Adrenal gland (tissue), 19 donors: ENCODE measurements at places on chromosomes 16 and 17.

GRCh38 chr16:47847220-47847970, 308.4 kb downstream of the ABCC12 start:
- no peak for DNase-seq

- no peak for DNase-seq
These were observed 45.1 kb downstream of the FZD2 start for GRCh38 chr17:44602390-44602789.

GRCh38 chr17:63573634-63574033, 23.4 kb downstream of the DCAF7 start:
- DNase-seq: no peak

DNA sequence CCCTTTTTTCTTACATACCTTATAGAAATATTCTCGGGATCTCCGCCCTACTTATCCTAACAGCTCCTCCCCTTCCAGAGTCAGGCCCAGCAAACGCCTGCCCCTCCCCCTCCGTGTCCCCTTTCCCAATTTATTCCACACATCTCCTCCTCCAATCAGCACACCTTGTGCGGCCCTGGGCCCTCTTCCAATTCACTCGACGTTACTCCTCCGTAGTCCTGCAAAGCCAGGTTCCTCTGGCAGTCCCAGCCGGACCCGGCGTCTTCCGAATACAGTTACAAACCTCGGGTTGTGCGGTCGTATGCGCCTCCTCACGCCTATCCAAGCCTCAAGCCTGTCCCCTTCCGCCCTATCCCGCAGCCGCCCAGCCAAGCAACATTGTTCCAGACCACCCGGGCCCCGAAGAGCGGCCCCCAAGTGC, 677 bp downstream of the CBX1 start:
- DNase-seq: peak; percentile 53

DNA sequence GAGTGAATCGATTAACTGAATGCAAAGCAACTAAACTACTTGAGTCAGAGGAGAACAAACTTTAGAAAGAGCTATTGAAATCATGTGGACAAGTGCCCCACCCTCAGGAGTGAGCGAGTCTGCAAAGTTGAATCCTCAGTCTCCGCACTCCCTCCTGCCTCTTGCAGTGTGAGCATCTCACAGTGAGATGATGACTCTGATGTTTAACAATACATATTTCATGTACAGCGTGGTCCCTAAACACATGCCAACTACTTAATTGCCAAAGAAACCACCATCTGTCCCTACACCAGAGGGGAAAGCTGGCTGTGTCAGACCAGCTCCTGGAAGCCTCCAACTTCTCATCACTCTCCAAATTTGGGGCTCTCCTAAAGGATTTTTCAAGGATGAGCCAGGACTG, 31.2 kb downstream of the PIMREG start:
- no peak for DNase-seq

- DNase-seq: no peak
These were observed 604.0 kb upstream of the KIF2B start for GRCh38 chr17:53218723-53219122.

DNA sequence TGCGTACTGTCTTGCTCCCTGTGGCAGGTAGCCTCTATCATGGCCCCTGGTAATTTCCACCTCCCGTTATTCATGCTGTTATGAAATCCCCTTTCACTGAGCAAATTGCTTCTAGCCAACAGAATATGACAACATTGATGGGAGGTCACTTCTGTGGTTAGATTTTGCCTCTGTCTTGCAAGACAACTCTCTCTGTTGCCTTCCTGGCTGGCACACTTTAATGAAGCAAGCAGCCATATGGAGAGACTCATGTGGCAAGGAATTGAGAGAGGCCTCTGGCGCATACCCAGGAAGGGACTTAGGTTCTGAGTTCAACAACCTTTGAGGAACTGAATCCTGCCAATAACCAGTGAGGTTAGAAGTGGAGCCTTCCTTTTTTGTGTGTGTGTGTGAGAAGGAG, 51.8 kb upstream of the GPRC5B start:
- DNase-seq: no peak

GRCh38 chr16:48910214-48910613, 300.2 kb upstream of the N4BP1 start:
- DNase-seq: no peak

DNA sequence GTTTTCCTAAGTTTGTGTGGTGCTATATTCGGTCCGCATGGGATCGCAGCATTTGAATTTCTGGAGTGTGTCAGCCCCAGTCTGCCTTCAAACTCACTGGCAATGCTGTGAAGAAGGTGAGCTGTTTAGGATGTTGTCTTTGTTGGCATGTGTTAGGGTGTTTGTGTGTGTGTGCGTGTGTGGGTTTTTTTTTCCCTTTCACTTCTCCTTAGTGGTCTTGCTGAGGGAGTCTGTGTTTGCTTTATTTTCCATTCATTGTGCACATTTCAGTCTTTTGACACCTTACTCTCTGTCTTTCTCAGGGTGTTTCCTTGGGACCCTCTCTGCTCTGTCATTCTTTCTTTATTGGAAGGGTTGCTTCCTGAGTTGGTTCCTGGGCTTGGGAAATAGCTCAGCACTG, 27.7 kb upstream of the RBFOX1 start:
- DNase-seq: no peak

- no peak for DNase-seq
These were observed 67.0 kb upstream of the NLRP1 start for GRCh38 chr17:5651348-5651747.

DNA sequence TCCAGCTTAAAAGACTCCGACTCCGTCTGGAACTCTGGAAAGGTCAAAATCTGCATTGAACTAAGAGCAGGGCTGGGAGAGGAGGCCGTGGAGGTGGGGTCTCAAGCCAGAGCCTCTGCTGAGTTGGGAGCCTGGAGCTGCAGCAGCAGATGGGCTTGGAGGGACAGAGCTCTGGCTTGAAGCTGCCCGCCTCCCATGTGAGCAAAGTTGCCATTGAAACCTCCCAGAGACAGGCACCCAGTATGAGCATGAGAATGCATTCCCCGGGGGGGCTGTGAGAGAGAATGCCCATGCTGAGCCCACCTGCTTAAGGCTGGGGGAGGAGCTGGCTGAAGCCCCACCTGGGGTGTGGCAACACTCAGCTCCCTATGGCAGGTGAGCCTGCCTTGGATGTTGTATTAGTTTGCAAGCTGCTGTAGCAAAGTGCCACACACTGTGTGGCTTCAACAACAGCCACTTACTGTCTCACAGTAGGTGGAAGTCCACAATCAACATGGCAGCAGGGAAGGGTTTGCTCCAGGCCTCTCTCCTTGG, 9.6 kb downstream of the KIF19 start:
- no peak for DNase-seq

DNA sequence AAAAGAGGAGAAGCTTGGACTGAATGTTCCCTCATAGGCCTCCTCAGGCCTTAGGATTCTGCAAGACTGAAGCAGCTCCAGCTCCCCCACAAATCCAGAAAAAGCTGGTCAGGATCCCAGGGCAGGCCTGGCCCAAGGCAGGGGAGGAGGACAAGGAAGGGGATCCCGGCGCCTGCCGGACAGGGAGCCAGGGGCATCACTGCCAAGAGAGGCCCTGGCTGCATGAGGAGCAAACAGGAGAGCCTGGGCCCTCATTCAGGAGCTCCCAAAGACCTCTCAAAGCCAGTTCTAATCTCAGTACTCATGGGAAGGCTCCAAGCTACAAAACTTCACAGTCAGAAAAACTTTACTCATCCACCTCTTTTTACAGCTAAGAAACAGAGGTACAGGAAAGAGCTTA, 67.3 kb downstream of the ZNF423 start:
- DNase-seq: no peak

DNA sequence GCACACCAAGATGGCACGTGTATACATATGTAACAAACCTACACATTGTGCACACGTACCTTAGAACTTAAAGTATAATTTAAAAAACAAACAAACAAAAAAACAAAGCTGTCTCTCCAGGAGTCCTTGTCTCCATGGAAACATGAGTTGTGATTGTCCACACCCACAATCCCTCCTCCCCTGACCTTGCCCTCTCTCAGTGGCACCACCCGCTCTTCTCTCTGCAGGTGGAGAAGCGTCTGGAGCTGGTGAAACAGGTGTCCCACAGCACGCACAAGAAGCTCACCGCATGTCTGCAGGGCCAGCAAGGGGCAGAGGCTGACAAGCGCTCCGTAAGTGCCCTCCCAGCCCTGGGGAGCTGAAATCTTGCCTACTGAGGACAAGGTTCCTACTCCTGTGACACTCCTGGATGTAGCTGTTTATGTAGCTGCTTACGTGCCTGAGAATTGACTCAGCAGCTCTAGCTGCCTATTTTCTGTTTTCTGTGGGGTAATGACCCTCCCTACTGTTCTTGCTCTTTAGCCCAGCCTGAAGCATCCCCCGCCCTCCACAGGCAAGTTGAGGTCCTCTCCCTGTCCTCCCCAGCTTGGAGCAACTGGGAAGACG, 107.0 kb downstream of the ARHGAP44 start:
- no peak for DNase-seq

DNA sequence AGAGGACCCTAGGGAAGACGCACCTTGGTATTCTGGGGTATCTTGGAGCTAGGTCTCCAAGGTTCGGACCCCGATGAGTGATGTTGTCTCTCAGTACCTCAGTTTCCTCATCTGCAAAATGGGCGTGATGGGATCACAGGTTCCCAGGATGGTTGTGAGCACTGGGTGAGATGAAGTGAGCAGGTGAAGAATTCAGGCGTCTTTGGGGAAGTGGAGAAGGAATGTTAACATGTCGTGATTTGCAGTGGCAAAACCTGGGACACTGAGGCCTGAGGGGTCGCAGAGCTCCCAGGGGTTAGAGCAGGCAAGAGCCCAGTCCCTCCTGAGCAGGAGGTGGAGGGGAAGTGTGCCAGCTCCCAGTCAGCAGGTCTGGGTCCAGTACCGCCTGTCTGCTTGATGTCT, 215.1 kb upstream of the GSE1 start:
- DNase-seq: peak; percentile 14

DNA sequence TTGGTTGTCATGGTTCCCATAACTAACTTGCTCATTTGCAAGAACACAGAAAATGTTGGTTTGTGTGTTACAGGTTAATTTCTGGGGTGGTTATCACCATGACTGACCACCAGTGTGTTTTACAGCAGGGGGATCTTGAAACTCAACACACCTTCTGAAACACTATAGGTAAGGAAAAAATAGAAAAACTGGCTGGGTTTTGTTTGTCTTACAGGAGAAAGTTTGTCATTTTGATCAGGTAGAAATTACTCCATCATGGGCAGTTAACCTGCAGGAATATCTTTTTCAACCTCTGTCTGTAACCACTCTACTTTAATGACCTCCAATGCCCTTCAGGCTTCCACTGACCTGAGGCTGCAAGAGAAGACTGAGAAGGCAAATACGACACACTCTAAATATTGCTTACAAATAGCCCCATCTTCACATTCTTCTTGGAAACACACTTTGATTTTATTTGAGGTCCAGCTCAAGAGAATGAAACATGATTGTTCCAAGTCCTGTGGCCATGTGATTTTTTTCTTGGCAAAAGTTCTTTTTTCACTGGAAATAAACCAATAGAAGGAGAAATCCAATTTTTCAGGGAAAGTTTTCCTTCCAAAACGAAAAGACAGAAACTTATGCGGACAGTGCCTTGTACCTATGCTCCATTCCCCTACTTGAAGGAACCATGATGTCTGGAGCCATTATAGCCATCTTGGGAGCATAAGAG, 428.7 kb upstream of the SALL1 start:
- no peak for DNase-seq

- DNase-seq: no peak
These were observed 519 bp downstream of the ST6GALNAC2 start for GRCh38 chr17:76585033-76585648.

DNA sequence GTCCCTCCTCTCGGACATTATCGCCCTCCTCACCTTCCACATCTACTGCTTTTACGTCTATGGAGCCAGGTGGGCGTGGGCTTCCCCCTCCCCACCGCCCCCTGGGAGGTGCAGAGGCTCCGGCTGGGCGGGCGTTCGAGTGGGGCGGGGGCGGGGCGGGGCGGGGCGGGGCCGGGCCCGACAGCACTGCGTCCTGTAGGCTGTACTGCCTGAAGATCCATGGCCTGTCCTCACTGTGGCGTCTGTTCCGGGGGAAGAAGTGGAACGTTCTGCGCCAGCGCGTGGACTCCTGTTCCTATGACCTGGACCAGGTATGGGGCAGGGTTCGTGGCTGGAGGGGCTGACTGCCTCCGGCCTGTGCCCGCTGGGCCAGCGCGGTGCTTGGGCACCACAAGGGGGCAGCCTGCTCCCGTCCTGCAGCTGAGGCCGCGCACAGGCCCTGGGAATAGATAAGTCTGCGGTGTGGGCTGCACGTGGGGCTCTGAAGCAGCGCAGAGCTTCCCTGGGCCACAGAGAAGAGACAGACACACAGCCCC, 9.2 kb downstream of the PIGQ start:
- DNase-seq: peak; percentile 88

DNA sequence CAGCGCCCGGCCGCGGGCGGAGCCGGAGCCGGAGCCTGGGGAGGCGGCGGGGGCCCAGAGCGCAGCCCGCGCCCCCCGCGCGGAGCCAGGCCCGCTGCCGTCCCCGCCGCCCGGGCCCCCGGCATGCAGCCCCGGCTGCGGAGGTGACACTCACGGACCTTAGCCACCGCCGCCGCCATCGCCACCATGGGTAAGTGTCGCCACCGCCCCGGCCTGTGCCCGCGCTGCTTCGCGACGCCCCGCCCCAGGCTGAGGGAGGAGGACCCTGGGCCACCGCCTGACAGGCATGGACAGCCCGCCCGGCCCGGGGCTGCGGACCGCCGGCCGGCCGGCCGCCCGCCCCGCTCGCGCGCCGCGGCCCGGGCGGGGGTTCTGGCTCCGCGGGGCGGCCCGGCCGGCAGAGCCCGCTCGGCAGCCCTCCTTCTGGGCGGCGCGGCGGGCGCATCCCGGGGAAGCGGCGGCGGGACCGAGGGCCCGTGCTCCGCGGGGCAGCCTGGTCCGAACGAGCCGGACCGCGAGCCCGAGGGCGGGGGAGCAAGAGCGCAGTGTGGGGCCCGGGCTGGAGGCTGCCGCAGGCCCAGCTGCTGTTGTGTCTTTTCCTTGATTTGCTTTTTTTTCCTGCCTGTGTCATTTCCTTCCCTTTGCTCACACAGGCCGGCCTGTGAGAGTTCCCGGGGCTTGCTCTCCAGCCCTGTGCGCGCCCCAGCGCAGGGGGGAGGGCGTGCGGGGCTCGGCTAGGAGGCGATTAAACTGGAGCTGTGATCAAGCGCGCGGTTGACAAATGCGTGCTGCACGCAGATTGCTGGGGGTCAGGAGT, 565 bp downstream of the MAP3K3 start:
- peak; percentile 73 for DNase-seq

DNA sequence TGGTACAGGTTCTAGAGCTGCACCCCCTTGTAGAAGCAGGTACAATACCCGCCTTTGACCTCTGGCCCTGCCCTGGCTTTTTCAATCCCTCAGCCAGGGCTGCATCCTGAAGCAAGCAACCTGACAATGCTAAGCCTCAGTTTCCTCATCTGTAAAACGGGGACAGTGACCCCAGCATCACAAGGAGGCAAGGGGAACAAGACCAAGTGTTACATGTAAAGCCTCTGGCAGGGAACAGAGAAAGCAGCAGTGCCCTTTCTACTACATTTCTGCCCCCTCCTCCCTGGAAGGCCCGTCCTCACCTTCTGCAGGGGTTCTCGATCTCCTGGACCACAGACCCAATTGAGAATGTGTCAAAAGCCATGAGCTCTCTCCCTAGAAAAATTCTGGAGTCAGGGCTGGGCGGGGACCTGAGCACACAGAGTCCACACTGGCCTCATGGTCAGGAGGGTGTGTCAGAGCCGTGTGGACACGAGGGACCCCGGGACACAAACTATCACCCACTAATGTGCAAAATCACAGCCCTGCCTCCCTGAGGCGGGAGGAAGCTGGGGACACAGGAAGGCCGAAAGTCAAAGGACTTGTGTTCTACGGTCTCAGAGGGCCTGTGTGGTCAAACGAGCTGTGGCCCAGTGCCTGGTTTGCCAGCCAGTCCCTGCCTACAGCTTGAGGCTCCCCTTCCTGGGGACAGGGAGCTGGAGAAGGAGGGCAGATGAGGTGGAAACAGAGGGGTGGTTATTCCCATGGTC, 27.5 kb downstream of the LRRC75A start:
- DNase-seq: no peak
